Choroid plexus epithelial cell (primary cell): ENCODE measurements at places on chromosomes 7 and 10.

DNA sequence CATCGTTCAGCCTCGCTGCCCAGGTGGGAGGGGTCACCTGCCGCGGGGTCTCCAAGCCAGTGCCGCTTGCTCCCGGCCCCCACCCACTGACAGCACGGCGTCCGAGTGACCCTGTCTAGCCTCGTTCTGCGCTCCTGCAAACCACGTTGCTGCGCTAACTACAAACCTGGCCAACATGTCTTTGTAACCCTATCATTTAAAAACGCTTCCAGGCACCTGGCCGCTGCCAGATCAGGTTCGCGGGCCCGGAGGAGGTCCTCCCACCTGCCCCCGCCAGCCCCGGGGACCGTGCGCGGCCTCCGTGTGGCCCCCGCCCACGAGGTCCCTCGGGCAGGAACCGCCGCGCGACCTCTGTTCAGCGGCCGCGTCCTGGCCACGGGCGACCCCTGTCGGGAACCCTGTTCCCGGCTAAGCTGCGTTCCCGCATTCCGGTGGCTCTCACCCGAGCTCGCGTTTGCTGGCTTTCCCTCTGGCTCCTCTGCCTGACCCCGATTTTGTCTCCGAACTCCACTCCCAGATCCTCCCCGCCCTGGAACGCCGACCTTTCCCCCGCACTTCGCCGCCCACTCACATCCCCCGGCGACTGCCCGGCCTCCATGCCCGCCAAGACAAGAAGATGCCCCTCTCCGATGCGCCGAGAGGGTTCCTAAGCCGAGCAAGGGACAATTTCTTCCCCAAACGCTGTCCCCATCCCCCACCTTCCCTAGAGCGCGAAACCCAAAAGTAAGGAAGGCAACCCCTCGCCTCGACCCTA lies 2.4 kb downstream of the SFMBT2 start:
- DNase-seq, result no peak

GRCh38 chr10:63324495-63324854 lies 141.3 kb downstream of the JMJD1C start:
- DNase-seq, result no peak

DNA sequence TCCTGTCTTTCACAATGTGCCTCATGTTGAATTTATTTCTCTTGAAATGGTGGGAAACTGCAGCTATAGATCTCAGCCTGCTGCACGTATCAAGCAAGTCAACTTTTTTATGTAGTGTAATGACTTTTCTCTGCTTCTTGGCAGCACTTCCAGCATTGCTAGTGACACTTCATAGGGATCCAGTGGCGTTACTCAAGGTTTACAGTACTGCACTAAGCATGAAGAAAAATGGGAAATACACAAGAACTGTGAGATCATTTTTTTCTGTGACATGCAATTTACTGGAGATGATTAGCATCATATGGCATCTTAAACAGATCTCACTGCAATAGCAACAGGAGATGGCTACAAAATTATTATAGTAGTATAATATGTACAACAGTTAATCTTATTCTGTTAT lies 90.9 kb downstream of the POLR1F start:
- peak; percentile 42 for DNase-seq

GRCh38 chr10:89051593-89051992 lies 61.0 kb downstream of the FAS start:
- no peak for DNase-seq

- DNase-seq, result no peak
These were observed 188.8 kb upstream of the FOXP2 start for GRCh38 chr7:114225784-114226183.

- no peak for DNase-seq
These were observed 34.5 kb downstream of the ZNF503 start for GRCh38 chr10:75367021-75367487.

- peak; percentile 57 for DNase-seq
These were observed 66.3 kb downstream of the CYTH3 start for GRCh38 chr7:6205971-6206660.
